CD4-positive, alpha-beta T cell treated with Interleukin-17A for 1 hour (primary cell): ENCODE measurements at places on chromosomes 4 and X.

DNA sequence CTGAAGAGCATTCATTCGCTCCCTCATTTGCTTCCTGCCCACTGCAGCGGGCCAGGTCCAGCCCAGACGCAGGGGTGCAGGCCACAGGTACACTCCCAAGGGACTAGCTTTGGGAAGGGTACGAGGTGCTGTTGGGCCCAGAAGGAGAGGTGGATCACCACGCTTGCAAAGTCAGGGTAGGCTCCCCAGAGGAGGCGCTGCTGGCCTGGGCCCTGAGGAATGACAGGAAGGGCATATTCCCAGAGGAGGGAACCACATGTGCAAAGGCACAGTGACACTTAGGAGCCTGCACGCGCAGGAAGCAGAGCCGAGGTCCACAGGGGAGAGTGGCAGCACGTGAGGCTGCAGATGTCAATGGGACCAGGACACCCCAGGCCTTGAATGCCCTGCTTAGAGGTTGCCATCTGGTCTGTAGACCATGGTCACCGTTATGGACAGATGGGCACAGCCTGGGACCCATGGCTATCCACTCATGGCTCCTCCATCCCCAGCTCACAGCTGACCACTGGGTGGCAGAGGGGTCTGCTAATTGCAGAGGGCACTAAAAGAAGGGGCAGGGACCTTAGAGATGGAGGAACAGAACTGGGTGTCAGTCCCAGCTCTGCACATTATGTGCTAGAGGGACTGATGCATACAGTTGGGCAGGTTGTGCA is 7.9 kb downstream of the HTRA3 start:
- DNase-seq: no peak

- DNase-seq: no peak
These were observed 42.3 kb downstream of the RBM47 start for GRCh38 chr4:40587351-40587750.

GRCh38 chr4:132763465-132763864 is 385.6 kb upstream of the PCDH10 start:
- DNase-seq: no peak

DNA sequence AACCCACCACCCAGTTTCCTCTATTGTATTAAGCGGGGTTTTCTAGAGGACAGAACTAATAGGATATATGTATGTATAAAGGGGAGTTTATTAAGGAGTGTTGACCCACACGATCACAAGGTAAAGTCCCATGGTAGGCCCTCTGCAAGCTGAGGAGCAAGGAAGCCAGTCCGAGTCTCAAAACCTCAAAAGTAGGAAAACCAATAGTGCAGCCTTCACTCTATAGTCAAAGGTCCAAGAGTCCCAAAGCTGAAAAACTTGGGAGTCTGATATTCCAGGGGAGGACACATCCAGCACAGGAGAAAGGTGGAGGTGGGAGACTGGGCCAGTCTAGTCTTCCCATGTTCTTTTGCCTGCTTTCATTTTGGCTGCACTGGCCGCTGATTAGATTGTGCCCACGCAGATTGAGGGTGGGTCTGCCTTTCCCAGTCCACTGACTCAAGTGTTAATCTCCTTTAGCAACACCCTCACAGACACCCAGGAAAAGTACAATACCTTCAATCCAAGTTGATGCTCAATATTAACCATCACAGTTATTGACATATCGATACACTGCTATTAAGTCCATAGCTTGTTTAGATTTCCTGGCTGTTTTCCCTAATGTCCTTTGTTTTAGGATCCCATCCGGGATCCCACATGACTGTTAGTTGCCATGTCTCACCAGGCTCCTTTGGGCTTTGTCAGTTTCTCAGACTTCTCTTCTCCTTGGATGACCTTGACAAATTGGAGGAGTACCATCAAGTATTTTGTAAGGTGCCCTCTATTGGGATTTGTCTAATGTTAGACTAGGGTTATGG is 12.2 kb downstream of the UCHL1 start:
- DNase-seq: no peak

DNA sequence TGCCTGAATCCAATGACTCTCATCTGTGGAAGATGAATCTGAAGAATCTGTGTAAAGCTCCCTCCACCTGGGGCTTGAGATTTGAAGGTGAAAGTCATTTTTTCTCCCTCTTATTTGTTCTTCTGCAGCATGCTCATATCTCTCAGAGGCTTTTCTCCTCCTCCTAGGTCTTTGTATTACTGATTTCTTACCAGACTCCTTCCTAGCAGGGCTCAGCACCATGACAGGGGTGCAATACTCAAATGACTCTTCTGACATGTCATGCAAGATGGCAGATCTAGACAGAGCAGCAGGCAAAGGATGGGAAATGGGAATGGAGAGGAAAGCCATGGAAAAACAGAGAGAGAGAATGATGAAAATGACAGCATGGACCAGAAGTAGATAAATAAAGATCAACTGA is 118.3 kb downstream of the TMA16 start:
- DNase-seq: no peak

DNA sequence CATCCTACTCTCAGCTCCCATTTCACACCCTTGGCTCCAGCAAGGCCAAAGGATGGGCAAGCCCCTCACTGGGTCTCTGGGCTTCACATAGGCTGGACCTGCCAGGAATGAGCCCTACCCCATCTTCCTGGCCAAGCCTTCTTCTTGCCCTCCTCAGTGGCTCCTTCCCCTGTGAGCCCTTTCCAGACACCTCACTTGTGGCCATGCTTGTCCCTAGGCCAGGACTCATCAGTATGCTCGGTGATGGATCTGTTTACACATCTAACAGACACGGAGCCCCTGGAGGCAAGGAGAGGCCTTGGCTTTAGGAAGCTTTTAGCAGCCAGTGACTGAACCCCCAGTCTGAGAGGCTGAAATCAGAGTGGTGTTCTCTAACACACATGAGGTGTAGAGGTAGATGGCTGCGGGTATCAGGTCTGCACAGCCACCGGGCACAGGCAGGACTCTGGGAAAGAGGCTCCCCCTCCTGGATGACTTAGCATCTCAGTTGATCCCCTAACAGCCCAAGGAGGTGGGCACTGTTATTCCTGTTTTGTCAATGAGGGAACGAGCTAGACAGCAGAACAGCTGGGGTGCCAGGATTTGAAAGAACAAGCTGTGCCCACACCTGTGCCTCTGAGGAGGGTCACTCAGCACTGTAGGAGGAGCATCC is 44.8 kb downstream of the PPP2R2C start:
- DNase-seq: no peak

- DNase-seq: peak; percentile 20
These were observed at the start of gene GAB1 for GRCh38 chr4:143336781-143337599. TSS of gene GAB1 (plus strand) at chr4:143336876. CDS start at chr4:143337189, 313 bp downstream.

DNA sequence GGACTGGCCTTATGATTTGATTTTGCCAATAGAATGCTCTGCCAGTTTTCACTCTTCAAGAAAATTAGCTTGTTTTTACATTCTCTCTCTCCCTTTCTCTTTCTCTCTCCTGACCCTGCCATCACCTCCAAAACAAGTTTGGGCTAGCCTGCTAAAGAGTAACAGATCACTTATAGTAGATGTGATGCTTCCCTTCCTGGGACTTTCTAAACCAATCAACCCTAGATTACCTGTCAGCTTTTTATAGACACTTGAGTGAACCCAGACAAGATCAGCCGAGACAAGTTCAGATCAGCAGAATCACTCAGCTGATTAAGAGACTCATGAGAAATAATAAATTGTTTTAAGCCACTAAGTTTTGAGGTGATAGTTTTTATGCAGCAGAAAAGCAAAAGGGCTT is 521.2 kb downstream of the ANKRD50 start:
- no peak for DNase-seq

- DNase-seq: no peak
These were observed 39.8 kb downstream of the DCTD start for GRCh38 chr4:182877326-182877883.

DNA sequence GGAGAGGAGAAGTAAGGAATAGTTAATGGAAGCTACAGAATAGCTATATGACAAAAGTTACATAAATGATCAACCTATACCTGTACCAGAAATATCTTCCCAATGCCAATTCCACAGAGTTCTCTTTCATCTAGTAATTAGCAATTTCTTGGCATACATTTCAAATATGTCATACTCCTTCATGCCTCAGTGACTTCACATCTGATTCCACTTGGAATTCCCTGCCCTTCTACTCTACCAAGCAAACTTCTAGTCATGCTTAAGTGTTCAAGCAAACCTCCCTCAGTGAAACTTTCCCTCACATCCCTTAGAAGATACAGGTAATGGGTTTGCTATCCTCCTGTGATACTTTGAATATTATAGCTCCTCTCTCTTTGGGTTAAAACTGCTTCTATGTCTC is 127.1 kb downstream of the KLHL13 start:
- DNase-seq: no peak

- DNase-seq: no peak
These were observed 26.7 kb downstream of the BCLAF3 start for GRCh38 chrX:19964017-19964710.

GRCh38 chr4:772118-772517 is 53.8 kb downstream of the CPLX1 start:
- DNase-seq: no peak

- DNase-seq: no peak
These were observed 390.3 kb downstream of the ARHGAP24 start for GRCh38 chr4:85865256-85865655.

DNA sequence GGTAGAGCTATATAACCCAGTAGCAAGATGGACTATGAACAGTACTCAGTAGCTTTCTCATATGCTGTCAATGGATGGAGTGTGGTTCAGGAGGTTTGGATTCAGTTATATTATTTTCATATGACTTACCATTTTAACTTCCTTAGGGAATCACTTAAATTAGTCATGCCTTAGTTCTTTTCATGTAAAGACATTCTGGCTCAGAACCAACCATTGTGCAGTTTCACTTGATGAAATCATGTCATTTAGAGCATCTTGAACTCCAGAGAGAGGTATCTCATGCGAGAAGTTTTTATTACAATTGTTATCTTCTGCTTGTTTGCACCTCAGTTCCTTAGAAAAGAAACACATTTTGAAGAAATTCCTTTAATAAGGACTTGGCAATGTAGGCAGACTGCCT is 55.8 kb downstream of the IL1RAPL2 start:
- DNase-seq: no peak

GRCh38 chr4:89369581-89369980 is 62.0 kb upstream of the GPRIN3 start:
- DNase-seq: no peak

GRCh38 chr4:5816101-5816500 is 76.8 kb downstream of the CRMP1 start:
- DNase-seq: no peak

GRCh38 chrX:12076046-12076445 is 62.2 kb upstream of the FRMPD4 start:
- no peak for DNase-seq

- DNase-seq: no peak
These were observed 40.5 kb upstream of the MGST2 start for GRCh38 chr4:139625093-139625455.

DNA sequence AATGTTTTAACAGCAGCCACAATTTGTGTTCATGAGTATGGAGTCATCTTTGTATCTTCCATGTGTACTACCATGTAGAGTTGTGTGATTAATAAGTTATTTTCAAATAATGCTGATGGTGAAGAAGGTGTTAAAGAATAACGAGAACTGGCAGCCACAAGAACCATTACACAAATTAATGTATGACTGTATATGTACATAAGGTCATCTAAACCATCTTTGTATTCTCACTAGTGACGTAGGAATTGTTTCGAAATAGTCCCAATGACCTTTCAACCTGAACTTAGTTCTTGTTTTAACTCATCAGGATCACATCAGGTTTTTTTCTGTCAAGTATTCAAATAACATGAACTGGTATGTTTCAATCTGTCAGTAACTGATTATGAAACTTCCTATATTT is 48.3 kb upstream of the NOCT start:
- DNase-seq: peak; percentile 32
